ENCODE measurements at places on chromosomes 1 and 21.

- no peak for DNase-seq
Measured at GRCh38 chr1:208173749-208174148, 70.4 kb downstream of the PLXNA2 start.

- no peak for DNase-seq
Measured at GRCh38 chr1:145886390-145886789, 724 bp upstream of the ANKRD35 start.

DNA sequence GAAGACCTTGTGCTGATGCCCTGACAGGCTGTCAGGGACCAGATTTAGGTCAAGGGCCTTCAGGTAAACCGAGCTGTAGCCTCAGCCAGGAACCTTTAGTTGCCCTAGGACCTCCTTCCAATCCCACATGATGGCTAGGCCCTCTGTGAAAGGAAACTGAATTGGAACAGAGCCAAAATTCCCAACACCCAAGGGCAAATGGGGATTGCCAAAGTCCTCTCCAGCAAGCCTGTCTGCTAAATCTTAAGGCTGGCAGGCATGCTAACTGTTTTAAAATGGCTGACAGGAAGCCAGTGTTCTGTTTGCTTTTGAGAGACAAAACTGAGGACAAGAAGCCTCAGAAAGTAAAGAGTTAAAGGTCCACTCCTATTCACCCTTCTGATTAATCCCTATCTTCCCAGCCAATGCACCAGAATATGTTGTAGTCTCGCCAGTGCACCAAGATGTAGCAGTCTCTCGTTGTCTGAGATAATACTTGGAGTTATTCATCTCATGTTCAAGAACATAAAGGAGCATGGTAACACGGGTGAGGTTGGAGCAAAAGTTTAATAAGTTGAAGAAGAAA, 35.1 kb downstream of the MSTO1 start:
- DNase-seq = no peak

DNA sequence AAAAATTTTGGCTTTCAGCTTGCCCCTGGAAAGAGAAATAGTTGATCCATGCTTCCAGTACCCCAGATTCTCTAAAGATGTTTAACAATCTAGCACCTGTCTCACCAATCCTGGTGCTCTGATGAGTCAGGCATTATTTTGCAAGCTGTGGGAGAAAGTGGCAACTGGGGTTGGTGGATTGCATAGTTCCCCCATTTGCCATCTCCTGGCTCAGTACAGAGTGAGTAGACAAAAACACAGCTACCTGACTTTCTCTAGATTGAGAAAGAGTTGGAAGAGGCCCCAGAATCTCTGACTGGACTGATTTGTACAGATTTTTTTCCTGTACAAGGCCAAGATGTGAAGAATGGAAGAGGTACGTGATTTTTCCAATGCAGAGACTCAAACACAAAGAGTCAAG, 75.1 kb upstream of the NEGR1 start:
- no peak for DNase-seq

DNA sequence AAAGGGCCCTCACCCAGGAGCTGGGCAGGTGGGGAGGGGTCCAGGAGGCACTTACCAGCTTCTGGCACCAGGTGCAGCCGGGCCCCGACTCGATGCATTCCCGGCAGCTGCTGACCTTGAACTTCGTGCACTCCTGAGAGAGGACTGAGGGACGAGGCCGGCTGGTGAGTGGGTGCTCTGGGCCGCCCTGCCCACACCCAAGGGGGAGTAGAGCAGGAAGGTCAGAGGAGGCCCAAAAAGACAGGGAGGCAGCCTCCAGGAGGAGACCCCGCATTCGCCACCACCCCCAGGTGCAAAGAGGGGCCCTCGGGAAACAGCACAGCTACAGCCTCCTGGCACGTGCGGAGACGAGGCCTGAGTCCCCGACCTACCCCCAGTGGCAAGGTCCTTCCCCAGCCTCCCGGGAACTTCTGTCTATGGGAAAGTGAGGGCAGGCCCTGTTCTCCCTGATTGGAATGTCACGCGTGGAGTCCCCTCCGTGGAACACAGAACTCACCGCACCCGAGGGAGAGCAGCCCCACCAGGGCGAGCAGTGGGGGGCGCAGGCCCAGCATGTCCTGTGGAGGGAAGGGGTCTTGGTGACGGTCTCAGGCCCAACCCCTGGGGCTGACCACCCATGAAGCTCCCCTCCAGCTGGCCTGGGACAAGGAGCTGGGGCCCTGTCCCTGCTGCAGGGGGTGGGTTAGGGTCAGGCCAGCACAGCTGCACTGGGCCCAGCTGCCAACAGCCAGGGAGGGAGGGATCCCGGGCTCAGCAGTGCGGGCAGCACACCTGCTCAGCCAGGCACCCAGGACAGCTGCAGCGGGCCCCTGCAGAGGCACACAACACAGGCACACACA, 10.3 kb downstream of the ITGB2 start:
- no peak for DNase-seq

DNA sequence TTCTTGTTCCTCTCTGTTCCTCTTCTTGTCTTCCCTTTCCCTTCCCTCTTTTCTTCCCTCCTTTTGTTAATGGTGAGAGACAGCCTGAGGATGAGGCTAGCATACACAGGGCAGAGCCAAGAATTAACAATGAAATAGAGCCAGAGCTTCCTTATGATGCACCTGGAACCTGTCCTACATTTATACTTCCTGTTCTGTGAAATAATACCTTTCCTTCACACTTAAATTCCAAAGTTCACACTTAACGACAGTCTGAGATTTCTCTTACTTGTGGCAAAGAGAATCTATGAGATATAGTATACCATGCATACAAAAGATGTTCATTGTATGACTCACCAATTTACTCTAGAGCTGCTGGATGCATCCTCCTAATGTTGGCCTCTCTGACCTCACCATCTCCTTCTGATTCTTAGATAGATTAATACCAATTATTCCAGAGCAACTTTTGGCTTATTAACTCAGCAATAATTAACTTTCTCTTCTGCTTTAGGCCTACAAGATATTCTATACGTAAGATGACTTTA, 30.8 kb upstream of the TSNAX start:
- DNase-seq = no peak

GRCh38 chr1:233261695-233262094, 33.8 kb downstream of the PCNX2 start:
- DNase-seq = no peak

DNA sequence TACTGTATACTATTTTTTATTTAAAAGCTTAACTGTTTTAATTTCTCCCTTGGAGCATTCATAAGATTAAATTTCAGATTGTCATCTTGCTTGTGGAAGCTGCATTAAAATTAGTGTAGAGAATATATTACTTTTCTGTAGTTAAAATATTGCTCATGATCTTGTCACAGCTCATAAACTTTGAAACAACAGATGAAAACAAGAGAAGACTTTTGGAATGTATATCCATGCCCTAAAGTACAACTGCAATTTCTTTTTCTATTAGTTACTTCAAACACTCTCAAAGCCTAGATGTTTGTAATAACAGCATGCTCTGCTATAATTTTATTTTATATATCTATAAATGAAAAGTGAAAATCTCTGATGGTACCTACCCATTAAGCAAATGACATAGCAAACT, 155.9 kb downstream of the COL11A1 start:
- no peak for DNase-seq

GRCh38 chr1:81974883-81975555, 174.3 kb downstream of the ADGRL2 start:
- no peak for DNase-seq

- DNase-seq = no peak
Measured at GRCh38 chr1:210170220-210170619, 62.4 kb upstream of the SERTAD4 start.

DNA sequence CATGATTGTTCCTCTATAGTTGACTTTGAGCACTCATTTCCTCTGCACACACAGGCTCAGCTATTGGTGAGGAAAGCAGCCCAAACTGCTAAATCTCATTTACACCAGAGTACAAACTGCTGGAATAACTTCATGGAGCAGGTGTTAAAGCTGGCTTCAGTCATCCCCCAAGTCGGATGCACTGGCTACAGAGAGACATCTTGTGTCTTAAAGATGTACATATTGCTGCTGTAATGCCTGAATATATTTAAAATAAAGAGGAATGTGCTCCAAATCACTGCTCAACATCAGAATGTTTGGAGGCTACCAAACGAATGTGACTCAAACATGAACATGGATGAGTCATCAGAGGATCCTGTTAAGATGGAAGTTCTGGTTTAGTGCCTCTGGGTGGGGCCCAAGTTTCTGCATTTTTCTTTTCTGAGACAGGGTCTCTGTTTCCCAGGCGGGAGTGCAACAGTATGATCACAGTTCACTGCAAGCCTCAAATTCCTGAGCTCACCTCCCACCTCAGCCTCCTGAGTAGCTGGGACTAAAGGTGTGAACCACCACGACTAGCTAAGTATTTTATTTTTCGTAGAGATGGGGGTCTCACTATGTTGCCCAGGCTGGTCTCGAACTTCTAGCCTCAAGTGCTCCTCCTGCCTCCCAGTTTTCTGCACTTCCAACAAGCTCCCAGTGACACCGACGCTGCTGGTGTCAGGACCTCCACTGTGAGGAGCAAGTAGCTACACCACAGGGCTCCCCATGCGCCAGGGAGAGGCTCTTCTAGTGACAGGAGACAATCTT, 79.0 kb upstream of the KRTAP19-8 start:
- peak; percentile 10 for DNase-seq

GRCh38 chr1:33972676-33973395, 109.0 kb downstream of the HMGB4 start:
- no peak for DNase-seq

DNA sequence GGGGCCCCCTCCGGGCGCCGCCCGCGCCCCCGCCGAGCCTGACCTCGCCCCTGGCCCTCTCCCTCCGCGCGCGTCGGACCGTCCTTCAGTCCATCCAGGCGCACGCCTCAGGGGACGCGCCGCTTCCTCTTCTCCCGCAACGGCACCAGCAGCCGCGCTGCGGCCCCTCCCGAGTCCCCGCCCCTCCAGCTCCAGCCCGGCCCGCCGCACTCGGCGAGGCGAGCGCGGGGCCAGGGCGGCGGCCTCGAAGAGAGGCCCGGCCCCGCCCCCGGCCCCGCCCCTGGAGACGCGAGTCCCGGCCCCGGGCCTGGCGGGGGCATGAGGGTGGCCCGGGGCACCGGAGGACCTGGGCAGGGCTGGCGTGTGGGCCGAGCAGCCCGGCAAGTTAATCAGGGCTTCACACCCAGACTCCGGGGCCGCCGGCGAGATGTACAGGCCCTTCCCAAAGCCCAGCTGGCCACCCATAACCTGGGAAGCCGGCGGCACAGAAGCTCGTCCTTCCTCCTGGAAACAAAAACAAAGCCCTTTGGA, at the start of gene IGSF3:
IGSF3 (minus strand) TSS at position 159 of the 531 bp plus-strand sequence. CDS start 1,407 bp downstream, outside the sequence.
- DNase-seq = peak; percentile 77

GRCh38 chr1:8361198-8361849, 43.4 kb downstream of the SLC45A1 start:
- no peak for DNase-seq

DNA sequence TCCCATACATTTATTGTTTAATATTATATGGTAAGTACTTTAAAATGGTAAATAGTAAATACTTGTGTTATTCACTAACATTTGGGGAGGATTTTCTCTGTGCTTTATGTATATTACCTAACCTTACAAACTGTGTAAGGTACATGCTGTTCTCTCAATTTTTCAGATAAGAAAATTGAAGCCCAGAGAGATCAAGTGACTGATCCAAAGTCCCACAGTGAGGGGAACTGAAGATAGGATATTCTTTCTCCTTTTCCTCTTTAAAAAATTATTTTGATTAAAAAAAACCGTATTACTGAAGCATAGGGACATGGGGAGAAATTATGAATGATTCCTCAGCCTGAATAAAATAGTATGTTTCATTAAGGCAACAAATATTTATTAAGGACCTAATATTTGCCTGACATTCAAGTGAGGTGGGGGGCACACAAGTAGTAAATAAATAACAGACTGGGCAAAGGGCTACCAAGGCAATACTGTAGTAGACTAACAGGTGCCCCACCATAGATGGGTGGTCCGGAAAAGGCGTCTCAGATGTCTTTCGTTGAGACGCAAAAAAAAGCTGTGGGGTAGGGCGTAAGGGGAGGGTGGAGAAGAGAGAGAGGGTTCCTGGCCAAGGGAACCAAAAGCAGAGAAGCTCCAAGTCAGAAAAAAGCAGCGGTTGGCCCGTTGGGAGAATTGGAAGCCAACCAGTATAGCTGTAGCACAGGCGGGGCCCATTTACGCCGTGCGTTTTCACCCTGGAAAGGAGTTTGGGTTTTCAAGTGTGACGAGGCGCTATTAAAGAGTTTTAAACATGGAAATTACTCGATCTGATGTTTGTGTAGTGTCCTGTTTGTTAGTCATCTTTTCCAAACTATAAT, 944 bp upstream of the AGO3 start:
- DNase-seq = peak; percentile 49
